Stimulated activated CD4-positive, alpha-beta T cell treated with anti-CD3 and anti-CD28 coated beads, Interleukin-1b, Interleukin-23, amount 100 ng/mL, for 1 hour (primary cell): ENCODE measurements at places on chromosomes 5 and 9.

DNA sequence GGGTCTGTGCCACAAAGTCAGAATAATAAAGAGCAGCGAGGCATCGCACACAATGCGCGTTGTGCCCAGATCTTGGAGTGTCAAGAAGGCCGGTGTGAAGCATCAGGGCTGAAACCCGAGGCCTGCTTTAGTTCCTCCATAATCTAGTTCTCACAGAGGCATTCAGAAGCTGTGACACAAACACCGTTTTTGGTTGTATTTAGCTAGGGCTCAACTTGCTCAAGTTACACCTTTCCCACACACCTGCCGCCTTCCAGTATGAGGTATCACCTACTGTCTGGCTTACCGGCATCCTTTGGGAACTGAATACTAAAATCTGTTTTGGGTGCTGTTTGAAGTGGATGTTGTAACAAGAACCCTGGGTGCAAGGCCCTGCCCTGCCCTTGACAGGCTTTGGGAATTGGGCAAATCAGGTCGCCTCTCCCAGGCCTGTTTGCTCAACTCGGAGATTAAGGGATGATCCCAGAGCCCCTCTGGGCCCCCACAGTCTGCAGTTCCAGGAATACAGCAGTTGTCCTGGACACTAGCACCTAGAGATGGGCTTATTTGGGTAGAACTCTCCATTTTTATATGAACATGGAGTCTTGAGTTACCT lies 27.0 kb downstream of the SLC25A25 start:
- DNase-seq, result no peak

DNA sequence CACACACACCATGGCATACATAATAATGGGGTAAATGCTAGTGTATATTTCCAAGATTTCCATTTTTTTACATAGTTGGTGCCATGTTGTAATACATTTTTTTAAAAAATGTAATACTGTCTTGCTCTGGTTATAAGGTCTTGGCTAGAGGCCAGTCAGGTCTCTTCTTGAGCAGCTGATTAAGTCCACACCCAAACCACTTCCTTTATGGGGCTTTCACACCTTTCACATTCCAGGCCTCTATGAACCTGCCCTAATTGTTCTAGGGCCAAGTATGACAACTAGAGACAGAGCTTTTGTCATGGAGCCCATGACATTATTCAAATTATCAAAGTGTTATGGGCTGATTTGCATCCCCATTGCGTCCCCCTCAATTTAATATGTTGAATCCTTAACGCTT lies 495.6 kb upstream of the CTNND2 start:
- DNase-seq, result no peak

DNA sequence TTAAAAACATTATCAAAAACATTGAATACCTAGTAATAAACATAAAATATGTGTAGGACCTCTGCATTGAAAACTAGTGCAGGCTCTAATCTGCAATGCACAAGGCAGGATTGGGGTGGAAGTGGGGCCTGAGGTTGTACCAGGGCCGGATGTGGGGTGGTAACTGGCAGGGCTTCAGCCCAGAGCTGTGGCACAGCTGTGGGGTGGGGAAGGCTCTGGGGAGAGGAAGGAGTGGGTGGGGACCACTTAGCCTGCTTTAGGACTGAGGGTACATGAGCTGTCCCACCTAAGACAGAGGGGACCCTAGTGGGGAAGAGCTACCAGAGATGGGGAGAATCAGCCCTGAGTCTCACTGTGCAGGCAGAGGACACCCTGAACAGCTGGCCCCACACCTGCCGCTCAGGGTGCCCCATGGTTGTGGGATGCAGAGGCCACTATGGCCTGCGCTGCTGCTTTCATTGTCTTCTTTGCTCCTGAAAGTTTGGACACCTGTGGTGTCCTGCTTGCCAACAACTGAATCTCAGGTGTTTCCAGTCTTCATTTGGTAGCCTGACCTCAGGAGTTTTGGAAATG lies 311.4 kb downstream of the TLE4 start:
- peak; percentile 12 for DNase-seq

- no peak for DNase-seq
Measured at GRCh38 chr5:76999451-76999850, 30.8 kb upstream of the AGGF1 start.

DNA sequence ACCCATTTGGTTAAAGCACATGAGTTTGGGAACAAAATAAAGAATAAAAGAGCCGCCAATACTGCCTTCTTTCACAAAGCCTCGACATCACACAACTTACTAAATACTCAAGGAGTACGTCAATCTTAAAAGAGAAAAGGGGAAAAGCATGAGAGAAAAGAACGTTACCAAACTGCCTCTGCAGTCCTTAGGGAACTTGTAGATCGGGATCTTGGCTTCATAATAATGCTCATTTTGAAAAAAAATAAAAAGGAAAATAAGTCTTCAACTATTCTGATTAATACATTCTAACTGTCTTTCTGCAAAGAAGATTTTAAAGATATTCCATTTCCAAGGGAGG lies 618.4 kb downstream of the PDE4D start:
- no peak for DNase-seq

GRCh38 chr5:62708481-62709325 lies 130.1 kb downstream of the LRRC70 start:
- DNase-seq, result no peak

GRCh38 chr5:146680846-146681584 lies 165.0 kb upstream of the GPR151 start:
- DNase-seq, result no peak

GRCh38 chr9:122220673-122221182 lies 8.0 kb downstream of the LHX6 start:
- no peak for DNase-seq

- no peak for DNase-seq
Measured at GRCh38 chr9:35859990-35860339, 10.2 kb downstream of the OR13J1 start.

DNA sequence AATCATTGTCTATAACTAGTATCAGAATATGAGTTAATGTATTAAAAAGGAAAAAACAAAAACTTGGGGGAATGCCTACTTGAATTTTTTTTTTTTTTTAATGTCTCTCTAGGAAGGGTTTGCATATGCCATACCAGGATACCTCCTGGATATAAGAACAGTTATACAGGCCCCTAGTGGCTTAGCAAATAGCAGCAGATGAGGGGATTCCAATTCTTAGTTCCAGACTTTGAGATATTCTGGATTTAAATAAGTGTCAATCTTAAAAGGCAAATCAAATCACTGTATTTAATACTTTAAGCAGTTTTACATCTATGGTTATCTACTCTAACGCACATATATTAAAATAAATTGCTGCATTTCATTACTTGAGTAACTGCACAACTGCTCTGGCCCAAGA lies 1055.5 kb upstream of the DMAC1 start:
- DNase-seq, result no peak

DNA sequence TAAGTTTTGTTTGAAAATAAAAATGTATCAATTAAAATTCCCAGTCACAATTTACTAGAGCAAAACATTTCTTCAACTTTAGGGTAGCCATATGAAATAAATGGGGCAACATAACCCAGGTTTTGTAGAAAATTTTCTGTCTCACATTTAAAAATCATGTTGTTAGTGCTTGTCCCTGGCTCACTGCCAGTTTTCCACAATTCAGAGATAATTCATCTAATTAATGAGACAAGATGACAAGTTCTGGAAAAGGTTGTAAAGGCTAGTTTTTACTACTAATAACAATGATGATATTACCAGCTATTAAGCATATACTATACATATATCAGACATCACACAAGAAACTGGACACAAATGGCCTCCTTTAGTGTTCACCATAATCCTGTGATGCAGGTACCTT lies 45.9 kb downstream of the MEGF9 start:
- DNase-seq, result no peak

- DNase-seq, result no peak
Measured at GRCh38 chr5:168946363-168946762, 354.6 kb downstream of the SLIT3 start.

DNA sequence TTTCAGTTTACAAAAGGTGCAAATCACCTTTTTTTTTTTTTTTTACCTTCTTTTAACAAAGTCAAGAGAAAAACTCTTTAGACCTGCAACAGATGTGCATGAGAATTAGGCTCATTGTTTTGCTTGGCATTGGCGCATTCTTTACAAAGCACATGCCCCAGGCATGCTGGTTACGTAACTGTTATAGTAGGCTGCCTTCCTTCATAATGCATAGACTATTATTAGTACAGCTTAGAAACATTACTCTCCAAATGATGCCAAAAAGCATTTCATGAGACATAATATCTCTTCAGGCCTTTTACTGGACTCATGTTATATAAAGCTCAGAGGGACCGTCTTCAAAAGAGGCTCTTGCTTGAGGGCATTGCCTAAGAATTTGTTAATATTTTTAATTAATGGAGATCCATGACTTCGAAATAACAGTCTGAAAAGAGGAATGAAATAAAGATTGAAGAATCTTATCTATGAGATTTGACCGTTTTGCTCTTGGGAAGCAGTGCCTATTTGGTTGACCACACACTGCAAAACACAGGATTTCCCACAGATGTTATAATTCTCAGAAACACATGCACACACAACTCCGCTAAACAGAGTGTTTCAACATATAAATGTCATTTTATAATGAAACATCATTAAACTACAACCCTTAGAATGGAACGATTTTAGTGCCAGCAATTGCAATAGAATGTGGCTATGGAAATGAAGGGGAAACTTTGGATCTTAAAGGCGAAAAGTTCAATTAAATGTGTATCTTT lies 478.7 kb downstream of the PRR16 start:
- DNase-seq, result no peak

- no peak for DNase-seq
Measured at GRCh38 chr5:30991462-30991861, 202.0 kb upstream of the CDH6 start.

- peak; percentile 24 for DNase-seq
Measured at GRCh38 chr5:35089334-35090314, 41.9 kb upstream of the AGXT2 start.

DNA sequence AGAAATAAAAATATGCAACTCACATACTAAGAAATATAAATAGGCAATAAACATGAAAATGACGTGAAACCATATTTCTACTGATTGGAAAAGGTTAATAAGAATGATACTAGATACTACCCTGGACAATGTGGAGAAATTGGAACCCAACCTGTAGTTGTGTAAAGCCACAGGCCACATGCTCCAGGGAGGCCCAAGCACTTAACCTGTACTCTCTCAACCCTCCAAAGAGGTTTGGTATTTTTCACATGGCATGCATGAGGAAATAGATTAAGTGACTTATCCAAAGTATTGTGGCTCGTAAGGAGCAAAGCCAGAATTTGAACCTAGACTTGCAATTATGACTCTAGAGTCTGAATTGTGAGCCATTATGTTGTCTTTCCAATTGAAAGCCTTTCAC lies 13.4 kb downstream of the LIFR start:
- DNase-seq, result no peak

DNA sequence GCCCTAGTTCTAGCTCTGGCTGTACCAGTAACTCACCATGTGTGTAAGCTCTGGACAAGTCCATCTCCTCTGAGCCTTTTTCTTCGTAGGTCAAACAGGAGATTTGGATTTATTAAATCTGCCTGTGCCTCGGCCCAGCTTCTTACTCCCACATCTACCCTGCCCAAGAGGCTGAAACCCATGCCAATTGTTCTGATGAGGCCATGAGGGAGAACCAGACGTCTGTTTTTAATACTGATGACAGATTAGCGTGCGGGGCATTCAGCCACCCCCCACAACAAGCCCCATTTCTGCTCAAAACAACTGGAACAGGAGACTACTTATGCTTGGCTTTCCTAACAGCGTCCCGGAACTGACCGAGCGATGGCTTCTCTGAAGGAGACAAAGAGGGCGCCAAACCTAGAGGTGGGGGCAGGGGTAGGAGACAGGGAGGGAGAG lies 81.2 kb upstream of the TRIM32 start:
- no peak for DNase-seq

DNA sequence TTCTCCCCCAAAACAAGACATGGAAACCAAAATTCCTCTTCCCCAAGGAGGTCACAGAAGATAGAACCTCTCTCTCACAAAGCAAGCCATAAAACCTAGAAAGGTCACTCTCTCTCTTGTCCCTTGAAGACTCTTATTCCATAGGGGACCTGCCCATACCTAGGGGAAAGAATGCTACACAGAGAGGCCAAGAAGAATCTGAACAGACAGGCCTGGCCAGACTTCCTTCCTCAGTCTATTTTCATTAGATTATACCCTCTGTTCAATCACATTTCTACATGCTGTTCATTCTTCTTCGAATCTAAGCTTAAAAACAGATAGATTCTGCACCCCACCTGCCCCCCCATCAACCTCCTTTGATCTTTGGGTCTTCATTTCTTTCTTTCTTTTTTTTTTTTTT lies 206.8 kb downstream of the TLE4 start:
- no peak for DNase-seq

DNA sequence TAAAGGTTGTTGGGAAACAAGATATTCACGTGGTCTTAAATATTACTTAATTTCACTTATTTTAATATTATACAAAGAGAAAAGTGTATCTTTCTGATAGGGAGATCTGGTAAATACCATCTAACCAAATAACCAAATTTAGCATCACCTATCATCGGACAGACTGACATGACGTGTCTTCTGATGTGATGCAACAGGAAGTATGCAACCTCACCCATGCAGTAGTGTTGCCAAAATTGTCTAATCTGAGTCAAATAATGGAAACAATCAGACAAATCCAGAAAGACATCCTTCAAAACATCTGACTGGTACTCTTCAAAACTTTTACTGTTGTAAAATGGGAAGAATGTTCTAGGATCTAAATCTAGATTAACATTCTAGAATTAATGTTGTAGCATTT lies 148.0 kb downstream of the FGF1 start:
- no peak for DNase-seq

DNA sequence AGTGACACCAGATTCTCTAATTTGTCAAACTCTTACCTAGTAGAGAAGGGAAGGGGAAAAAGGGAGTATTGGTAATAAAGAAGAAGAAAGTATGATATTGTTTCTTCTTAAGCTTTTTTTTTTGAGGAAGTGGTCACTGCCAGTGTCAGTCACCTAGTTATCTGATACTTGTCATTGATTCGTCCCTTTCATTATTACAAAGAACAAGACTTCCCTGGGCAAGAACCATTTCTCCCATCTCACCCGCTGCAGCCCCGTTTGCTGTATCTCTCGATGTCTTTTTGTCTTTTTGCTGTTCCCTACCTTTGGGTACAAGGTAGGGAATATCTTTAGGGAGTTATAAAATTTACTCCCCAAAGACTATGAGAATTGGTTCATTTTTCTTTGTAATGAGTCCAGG lies 249.0 kb downstream of the ARHGAP26 start:
- DNase-seq, result no peak

GRCh38 chr9:4689687-4690104 lies 10.3 kb downstream of the CDC37L1 start:
- DNase-seq, result no peak

DNA sequence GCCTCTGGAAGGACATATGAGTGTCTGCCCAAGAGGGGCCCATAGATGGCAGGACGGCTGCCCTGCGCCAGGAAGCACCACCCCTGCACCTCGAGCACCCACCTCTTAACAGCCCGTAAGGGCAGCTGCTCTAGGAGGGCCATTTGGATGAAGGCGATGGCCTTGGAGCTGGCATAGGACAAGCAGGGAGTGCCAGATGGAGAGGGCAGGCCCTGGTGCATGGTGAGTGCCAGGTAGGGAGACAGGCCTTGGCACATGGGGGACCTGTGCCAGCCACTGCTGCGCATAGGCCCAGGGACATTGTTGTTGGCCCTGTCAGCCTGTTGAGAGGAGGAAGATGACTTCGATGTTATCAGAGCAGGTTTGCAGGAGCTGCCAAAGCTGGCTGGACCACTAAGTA lies 134.2 kb downstream of the SLC25A46 start:
- no peak for DNase-seq
